ENCODE measurements at places on chromosomes 4 and X.

GRCh38 chrX:13014111-13015096 lies 30.0 kb downstream of the FAM9C start:
- no peak for DNase-seq

- no peak for DNase-seq
Measured at GRCh38 chr4:88584471-88584900, 7.8 kb upstream of the HERC3 start.

DNA sequence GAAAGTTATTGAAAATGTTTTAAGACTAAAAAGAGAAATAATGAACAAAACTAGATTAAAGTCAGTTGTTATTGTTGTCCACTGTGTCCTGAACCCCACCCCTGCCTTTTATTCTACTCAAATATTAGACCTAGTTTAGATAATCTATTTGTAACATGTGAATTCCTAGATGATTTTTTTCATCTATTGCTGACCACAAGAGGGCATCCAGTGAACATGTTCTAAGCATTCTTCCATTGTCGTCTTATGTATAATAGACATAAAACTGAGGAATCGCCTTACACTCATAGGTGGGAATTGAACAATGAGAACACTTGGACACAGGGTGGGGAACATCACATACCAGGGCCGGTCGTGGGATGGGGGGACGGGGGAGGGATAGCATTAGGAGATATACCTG lies 36.4 kb upstream of the HPRT1 start:
- DNase-seq: no peak

GRCh38 chr4:88629826-88630225 lies 37.5 kb downstream of the HERC3 start:
- DNase-seq: no peak

DNA sequence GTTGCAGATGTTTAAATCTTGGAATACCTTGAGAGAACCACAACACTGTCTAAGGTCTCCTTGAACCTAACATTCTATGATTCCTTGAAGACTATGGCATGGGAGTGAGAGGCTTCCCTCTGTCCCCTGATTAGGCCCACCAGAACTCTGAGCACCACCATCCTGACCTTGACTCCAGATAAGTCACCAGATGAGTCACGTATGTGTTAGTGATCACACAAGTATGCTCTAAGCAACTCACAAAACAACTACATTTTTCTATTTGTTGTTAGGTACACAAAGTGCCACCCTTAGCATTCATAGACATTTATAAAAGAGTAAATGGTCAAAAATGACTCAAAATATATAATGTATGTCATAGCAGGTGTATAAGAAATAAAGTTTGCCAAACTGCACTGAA lies 252.9 kb upstream of the CXXC4 start:
- DNase-seq: no peak

GRCh38 chr4:87532109-87532508 lies 2.9 kb upstream of the SPARCL1 start:
- DNase-seq: no peak

GRCh38 chr4:178316211-178316610 lies 874.0 kb upstream of the AGA start:
- DNase-seq: no peak

- DNase-seq: no peak
Measured at GRCh38 chrX:111652719-111653118, 28.3 kb upstream of the ALG13 start.

GRCh38 chr4:5866841-5867813 lies 25.8 kb downstream of the CRMP1 start:
- no peak for DNase-seq

- no peak for DNase-seq
Measured at GRCh38 chrX:150848914-150849365, 49.5 kb downstream of the CD99L2 start.

- DNase-seq: no peak
Measured at GRCh38 chr4:167475951-167476350, 241.7 kb upstream of the SPOCK3 start.

GRCh38 chr4:119337010-119337409 lies 15.1 kb upstream of the FABP2 start:
- no peak for DNase-seq

DNA sequence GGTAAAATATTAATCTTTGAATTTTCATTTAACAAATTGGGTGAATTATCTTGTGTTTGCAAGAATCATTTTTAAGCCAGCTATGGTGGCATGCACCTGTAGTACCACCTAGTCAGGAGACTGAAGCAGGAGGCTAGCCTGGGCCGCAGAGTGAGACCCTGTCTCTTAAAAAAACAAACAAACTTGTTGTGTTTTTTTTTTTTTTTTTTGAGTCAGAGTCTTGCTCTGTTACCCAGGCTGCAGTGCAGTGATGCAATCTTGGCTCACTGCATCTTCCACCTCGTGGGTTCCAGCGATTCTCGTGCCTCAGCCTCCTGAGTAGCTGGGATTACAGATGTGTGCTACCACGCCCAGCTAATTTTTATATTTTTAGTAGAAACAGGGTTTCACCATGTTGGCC lies 2.2 kb downstream of the TXLNG start:
- no peak for DNase-seq

- no peak for DNase-seq
Measured at GRCh38 chr4:24765376-24765988, 29.9 kb upstream of the SOD3 start.

GRCh38 chrX:116282751-116283150 lies 112.2 kb downstream of the AGTR2 start:
- DNase-seq: no peak

DNA sequence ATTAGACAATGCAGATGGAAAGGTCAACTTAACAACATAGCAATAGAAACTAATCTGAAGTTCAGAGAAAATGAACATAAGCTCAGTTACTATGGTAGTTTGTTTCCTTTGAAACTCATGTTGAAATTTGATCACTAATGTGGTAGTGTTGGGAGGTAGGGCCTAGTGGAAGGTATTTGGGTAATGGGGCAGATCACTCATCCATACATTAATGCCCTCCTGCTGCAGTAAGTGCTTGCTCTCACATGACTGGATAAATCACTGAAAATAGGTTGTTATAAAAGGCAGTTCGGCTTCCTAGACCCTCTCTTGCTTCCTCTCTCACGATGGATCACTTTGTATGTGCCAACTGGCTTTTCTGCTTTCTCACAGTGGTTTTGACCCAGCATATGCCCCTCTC lies 567.4 kb upstream of the GALNT7 start:
- DNase-seq: no peak

DNA sequence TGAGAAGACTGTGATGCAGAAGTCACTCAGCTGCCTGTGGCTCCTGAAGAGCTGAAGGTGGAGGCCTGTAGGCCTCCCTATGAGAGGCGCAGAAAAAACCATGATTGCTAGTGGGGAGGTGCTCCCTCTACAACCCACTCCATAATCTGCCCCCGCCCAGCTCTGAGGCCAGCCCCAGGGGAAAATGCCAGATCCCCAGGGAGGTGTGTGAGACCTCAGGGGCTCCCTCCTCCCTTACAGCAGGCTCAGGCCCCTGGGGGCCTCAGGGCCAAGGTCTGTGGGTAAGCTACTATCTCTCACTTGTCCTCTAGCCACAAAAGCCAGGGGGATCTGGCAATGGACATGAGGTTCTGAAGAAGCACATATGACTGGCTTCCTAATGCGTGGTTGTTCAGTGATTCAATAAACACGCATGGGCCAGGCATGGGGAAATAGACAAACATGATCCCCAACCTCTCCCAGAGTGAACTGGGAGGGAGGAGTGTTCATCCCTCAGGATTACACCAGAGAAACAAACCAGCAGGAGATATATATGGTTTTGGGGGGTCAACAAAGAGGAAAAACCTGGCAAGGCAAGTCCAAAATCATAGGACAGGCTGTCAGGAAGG lies 51.0 kb upstream of the MTM1 start:
- DNase-seq: no peak

DNA sequence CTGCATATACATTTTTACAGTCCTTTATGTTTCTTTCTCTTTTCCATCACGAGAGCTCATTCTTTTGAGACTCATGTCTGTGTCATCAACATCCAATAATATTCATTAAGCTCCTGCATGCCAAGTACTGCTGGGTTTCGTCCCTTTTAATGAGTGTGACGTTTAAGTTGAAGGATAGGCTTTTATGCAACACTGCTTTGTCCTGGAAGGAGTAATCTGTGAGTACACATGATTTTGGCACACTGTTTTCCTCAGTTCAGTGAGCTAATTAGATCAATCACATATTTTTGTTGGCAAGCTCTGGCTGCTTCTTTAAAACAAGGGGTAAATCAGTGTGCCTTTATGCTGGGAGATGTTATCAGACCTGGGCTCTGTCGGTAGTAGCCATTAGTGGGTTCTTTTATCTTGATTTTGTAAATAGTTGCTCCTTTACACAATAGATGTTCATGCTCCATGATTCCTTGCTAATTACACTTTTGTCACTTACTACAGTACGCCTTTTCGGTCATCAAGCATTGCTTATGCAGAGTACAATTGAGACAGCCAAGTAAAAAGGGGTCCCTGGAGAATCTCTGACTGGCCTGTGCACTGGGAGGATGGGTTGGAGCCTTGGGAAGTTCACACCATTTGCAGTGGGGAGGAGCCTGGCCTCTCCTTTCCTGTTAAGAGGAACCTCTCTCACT lies 132.6 kb downstream of the FHIP1A start:
- DNase-seq: no peak

DNA sequence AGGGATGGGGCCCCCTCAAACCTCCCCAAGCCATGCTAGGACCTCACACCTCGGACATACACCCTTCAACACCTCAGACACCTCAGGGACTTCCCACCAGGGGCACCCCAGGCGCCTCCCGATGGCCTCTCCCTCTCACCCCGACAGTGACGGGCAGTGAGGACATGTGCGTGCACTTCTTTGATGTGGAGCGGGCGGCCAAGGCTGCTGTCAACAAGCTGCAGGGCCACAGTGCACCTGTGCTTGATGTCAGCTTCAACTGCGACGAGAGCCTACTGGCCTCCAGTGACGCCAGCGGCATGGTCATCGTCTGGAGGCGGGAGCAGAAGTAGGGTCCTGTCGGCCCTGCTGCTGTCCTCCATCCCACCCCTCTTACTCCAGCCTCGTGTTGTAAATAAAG lies 7.4 kb downstream of the WDR13 start:
- DNase-seq: no peak

DNA sequence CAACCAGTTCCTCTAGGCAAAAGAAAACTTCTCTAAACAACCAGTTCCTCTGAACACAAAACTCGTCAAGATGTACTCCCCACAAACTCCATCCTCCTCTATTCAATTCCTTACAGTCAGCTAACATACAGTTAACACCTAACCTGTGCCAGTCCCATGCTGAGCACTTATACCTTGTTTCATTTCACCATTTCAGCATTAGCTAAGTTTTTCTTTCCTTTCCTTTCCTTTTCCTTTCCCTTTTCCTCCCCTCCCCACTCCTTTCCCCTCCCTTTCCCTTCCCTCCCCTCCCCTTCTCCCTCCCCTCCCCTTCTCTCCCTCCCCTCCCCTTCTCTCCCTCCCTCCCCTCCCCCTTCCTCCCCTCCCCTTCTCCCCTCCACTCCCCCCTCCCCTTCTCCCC lies 13.1 kb downstream of the HERC6 start:
- no peak for DNase-seq

Measured in effector memory CD4-positive, alpha-beta T cell (primary cell).